ENCODE measurements at places on chromosomes 13 and 19. TPM values are rescaled to one million over a fixed set of nuclear protein-coding genes. Genes with fewer than 3 reads are reported as not detected.
A peak's percentile ranks its signal among the peaks of the same experiment; 100 is the strongest.

DNA sequence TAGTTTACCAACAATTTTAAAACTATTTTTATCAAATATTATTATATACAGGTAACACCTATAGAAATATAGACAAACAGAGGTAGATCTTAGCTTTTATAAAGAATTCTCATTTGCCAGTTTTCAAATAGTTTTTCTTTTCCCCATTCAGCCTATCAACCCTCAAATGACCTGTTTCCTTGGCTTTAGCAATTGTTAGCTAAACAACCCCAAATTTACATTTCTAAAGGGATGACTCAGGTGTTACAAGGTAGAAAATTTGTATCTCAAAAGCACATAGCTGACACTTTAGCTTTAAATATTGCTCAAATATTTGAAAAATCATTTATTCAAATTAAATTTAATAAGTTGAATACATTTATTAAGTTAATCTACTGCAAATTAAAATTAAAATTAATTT, 1207.2 kb downstream of the SLITRK1 start:
- no peak overlapping the region for H3K27ac ChIP-seq
- H3K27me3 ChIP-seq: no peaks in the 10 kb centered on the region
- H3K36me3 ChIP-seq: no peaks in the 10 kb centered on the region
- no peak for DNase-seq
- H3K4me3 ChIP-seq: no peak overlapping the region

DNA sequence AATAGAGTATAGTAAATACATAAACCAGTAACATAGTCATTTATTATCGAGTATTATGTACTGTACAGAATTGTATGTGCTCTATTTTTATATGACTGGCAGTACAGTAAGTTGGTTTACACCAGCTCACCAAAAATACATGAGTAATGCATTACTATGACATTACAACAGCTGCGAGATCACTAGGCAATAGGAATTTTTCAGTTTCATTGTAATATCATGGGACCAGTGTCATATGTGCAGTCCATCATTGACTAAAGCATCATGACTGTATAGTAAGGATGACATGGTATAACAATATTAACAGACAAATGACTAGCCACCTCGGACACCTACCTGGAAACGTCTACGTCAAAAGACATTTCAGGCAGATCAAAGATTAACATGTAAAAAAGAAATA, 33.6 kb downstream of the ATP7B start:
- peaks cover 4% of the 10 kb centered on the region for H3K27me3 ChIP-seq
- H3K4me3 ChIP-seq: no peak overlapping the region
- no peak for DNase-seq
- no peaks in the 10 kb centered on the region for H3K36me3 ChIP-seq
- H3K4me1 ChIP-seq: no peaks in the 10 kb centered on the region

DNA sequence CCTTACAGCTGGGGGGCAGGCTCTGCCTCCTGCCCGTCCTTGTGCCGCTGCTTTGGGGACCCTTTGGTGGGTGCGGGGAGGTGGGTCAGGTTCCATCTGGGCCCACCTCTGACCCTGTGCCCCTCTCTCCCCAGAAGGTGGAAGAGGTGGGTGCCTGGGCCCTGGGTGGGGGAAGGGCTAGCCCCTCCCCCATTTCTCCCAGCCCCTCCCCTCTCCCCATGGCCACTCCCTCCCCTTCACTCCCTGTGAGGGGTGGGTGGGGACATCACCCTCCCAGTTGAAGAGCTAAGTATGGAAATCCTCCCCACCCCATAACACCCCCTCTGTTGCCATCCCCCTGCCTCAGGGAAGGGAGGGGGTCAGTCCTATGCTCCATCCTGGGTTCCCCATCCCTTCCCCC, 14.2 kb downstream of the ARHGEF1 start:
- H3K4me1 ChIP-seq: peaks cover 9% of the 10 kb centered on the region
- no peak for DNase-seq
- no peak overlapping the region for H3K27ac ChIP-seq
- no peaks in the 10 kb centered on the region for H3K27me3 ChIP-seq

DNA sequence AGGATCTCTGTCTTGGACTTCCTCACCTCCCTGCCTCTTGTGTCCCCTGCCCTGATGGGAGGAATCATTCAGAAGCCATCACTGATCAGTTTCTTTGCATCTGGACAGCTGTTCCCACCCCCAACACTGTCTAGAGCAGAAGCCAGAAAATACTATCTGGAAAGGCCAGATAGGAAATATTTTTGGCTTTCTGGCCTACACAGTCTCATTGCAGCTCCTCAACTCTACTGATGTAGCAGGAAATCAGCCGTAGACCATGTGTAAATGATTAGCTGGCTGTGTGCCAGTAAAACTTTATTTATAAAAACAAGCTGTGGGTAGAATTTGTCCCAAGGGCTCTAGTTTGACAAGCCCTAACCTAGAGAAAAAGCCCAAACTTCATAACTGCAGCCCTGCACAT, 5.6 kb downstream of the SIGLEC7 start:
- peaks cover 5% of the 10 kb centered on the region for H3K4me1 ChIP-seq
- peaks cover 39% of the 10 kb centered on the region for H3K27me3 ChIP-seq
- DNase-seq: no peak
- no peak overlapping the region for H3K4me3 ChIP-seq
- H3K27ac ChIP-seq: no peak overlapping the region
- no peaks in the 10 kb centered on the region for H3K36me3 ChIP-seq

- no peaks in the 10 kb centered on the region for H3K36me3 ChIP-seq
- peak overlapping the region; percentile 70 for H3K4me3 ChIP-seq
- DNase-seq: peak; percentile 32
- H3K27ac ChIP-seq: no peak overlapping the region
These were observed 11.1 kb upstream of the NANOS3 start for GRCh38 chr19:13865571-13866462.

- H3K4me3 ChIP-seq: no peak overlapping the region
These were observed 229.8 kb upstream of the IPO5 start for GRCh38 chr13:97723655-97724054.

DNA sequence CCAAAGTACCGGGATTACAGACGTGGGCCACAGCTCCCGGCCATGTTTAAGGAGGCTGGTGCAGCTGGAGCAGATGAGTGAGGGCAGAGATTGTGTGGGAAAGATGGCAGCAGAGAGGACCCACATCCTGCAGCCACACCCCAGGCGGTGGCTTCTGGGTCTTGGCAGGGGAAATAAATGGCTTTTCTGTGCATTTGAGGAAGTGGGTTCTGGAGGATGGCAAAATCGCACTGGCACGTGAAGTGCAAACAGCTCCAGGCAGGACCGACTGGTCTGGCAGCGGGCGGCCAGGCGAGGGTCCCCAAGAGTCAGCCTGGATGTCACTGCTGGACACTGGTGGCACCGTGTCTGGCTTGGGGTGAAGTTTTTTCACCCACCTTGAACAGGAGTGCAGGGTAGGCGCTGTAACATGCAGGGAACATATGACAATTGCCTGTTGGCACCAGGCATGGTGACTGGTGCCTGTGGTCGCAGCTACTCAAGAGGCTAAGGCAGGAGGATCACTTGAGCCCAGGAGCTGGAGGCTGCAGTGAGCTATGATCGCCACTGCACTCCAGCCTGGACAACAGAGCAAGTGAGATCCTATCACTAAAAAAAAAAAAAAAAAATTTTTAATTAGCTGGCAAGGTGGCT, 8.4 kb downstream of the B3GNT3 start:
- peak overlapping the region; percentile 42 for H3K4me3 ChIP-seq
- peak overlapping the region; percentile 30 for H3K27ac ChIP-seq
- H3K27me3 ChIP-seq: peaks cover 9% of the 10 kb centered on the region
- H3K4me1 ChIP-seq: peaks cover 17% of the 10 kb centered on the region
- no peaks in the 10 kb centered on the region for H3K36me3 ChIP-seq

DNA sequence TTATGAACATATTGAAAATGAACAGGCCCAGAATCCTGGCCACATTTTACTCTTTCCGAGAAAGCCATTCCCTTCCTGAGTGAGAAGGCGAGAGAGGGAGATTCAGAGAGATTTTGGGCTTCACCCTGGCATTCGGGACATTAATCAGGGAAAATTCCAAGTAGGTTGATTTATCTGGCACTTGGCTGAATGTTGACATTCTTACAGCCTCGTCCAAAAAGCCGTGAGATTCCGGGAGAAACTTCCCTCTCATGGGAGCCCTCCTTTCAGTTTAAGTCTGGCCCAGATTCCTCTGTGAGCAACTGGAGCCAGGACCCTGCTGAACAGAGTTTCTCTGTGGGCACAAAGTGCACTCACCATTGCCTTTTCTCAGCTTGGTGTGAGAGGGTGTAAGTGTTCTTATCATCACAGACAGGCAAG, 129.2 kb upstream of the PEG3 start:
- no peak for DNase-seq
- H3K4me1 ChIP-seq: no peaks in the 10 kb centered on the region
- H3K4me3 ChIP-seq: no peak overlapping the region
- no peak overlapping the region for H3K27ac ChIP-seq

DNA sequence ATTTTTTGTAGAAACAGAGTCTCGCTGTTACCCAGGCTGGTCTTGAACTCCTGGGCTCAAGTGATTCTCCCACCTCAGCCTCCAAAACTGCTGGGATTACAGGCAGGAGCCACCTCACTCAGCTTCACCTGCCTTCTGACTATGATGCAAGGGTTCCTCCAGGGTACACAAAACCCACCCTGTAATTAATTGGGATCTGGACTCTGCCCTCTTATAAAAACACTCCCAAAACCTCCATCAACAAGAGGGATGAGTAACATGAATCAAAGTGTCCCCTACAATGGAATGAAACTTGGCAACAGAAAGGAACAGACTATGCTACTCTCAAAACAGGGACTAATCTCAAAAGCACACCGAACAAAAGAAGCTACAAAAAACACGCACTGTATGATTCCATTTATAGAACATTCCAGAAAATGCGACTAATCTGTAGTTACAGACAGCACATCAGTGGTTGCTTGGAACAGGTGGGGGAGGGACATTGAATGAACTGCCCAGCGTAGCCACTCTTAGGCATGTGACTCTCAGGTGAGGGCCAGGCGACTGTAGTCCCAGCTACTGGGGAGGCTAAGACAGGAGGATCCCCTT, 3.2 kb upstream of the PRR36 start:
- H3K27ac ChIP-seq: no peak overlapping the region
- DNase-seq: no peak
- no peak overlapping the region for H3K4me3 ChIP-seq

- H3K27ac ChIP-seq: no peak overlapping the region
- no peak for DNase-seq
- no peaks in the 10 kb centered on the region for H3K36me3 ChIP-seq
- H3K4me3 ChIP-seq: no peak overlapping the region
- H3K4me1 ChIP-seq: no peaks in the 10 kb centered on the region
These were observed 48.8 kb downstream of the TSHZ3 start for GRCh38 chr19:31300422-31300821.

DNA sequence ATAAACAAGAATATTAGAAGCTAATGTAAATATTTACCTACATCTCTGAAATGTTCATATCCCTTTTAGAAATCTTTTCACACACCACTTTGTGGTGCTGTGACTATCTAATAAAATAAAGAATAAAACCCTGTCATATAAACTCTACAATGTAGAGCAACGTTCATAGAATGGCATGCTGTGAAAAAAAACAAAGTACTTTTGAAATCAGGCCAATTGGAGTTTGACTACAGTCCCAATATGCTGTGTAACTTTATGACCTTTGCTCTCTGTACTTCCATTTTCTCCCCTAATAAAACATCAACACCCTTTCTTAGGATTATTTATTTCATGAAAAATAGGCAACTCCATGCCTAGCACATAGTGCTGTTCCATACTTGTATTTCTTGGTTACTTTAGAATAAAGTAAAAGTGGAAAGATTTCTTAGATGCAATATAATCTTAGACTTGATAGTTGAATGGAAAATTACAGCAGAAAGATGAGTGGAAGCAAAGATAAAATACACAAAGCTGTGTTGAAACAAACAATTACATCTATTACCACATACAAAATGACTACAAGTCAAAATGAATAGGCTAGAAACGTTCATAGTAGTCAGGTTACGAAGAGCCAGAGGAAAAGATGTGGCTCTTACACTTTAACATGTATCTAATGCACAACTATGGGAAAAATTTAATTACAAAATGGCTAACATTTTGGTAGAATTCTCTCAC, 613.2 kb upstream of the SLITRK5 start:
- no peak overlapping the region for H3K4me3 ChIP-seq
- no peaks in the 10 kb centered on the region for H3K27me3 ChIP-seq
- H3K36me3 ChIP-seq: no peaks in the 10 kb centered on the region
- no peak overlapping the region for H3K27ac ChIP-seq

- no peaks in the 10 kb centered on the region for H3K27me3 ChIP-seq
- peak overlapping the region; percentile 80 for H3K4me3 ChIP-seq
- peaks cover 54% of the 10 kb centered on the region for H3K36me3 ChIP-seq
- peaks cover 24% of the 10 kb centered on the region for H3K4me1 ChIP-seq
- peak overlapping the region; percentile 80 for H3K27ac ChIP-seq
These were observed 598 bp upstream of the LPAR2 start for GRCh38 chr19:19628501-19629134.

- no peaks in the 10 kb centered on the region for H3K27me3 ChIP-seq
- no peak overlapping the region for H3K4me3 ChIP-seq
- no peaks in the 10 kb centered on the region for H3K36me3 ChIP-seq
- H3K27ac ChIP-seq: no peak overlapping the region
These were observed 81.9 kb downstream of the ZNF726 start for GRCh38 chr19:23996549-23996948.

DNA sequence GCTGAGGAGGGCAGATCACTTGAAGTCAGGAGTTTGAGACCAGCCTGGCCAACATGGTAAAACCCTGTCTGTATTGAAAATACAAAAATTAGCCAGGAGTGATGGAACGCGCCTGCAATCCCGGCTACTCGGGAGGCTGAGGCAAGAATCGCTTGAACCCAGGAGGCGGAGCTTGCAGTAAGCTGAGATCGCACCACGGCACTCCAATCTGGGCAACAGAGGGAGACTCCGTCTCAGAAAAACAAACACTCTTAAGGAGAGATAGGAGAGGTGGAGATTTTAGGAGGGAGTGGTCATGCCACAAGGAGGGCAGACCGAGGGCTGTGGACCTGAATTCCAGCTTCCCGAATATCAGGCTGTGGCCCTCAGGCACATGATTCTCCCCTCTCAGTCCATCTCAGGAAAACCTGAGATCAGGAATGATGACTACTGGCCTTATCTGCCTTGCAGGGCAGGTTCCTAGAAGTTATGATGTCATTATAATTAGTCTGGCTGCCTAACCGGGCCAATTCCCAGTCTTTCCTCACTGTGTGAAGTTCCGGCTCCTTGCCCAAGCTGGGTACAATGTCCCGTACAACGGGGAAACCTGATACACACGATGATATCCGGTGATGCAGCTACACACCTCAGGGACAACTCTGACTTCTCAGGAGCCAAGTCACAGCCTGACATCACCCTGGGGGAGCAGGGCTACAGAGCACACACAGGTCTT, 2.5 kb downstream of the SLC35E1 start:
- H3K27ac ChIP-seq: no peak overlapping the region
- no peaks in the 10 kb centered on the region for H3K27me3 ChIP-seq
- H3K36me3 ChIP-seq: peaks cover 56% of the 10 kb centered on the region
- H3K4me3 ChIP-seq: peak overlapping the region; percentile 4
- no peak for DNase-seq

GRCh38 chr13:113851480-113851803, 12.4 kb downstream of the GAS6 start:
- H3K4me3 ChIP-seq: no peak overlapping the region
- H3K36me3 ChIP-seq: no peaks in the 10 kb centered on the region
- peaks cover 4% of the 10 kb centered on the region for H3K4me1 ChIP-seq
- DNase-seq: no peak
- peaks cover 14% of the 10 kb centered on the region for H3K27me3 ChIP-seq

KLHL1 gene
- not detected for total RNA-seq

FUT6 gene
- not detected for total RNA-seq

MUC16 gene
- total RNA-seq: 0.15 TPM

CADM4 gene
- total RNA-seq: 0.95 TPM

NLRP5 gene
- not detected for total RNA-seq

SMIM24 gene
- not detected for total RNA-seq

ARMC6 gene
- 33.3 TPM for total RNA-seq

NBEA gene
- total RNA-seq: 2.9 TPM

RNF113B gene
- not detected for total RNA-seq

EHD2 gene
- not detected for total RNA-seq
